SK-N-SH (cell line): ENCODE measurements at places on chromosomes 1 and 21.

- no peak for DNase-seq
These were observed 13.6 kb upstream of the SLC25A34 start for GRCh38 chr1:15722411-15722810.

DNA sequence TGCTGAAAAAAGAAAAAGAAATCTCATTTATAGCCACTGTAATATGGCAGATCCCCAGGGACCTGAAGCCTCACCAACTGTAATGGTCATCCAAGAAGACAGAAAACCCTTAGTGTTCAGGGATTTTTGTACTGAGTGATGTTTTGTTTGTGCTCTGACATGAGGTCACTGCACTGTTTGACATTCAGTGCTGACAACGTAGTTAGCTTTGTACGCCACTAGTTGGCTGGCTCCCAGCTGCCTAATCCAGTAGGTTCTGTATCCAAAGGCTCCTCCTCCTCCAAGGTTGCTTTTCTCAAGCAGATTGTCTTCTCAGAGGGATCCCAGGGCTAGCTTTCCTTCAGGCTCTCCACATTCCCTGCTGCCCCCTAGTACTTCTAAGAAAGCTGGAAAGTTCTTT is 9.5 kb upstream of the YRDC start:
- DNase-seq = no peak

- DNase-seq = no peak
These were observed 2.8 kb upstream of the NUP210L start for GRCh38 chr1:154157520-154158306.

DNA sequence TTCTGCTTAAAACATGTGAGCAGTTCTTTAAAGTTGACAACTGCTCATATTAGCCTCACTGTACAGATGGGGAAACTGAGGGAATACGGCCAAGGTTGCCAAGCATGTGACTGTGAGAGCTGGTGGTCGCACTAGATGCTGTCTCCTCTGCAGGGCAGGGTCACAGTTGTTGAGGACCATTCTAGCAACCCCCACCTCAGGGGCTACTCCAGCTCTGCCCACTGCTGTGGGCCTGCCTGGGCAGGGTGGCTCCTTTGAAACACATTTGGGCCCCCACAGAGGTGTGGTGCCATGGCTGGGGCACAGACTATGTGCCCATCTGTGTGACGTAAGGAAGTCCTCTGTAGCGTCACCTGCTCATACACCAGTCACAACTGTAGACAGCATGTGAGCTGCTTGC is 779 bp downstream of the THEM5 start:
- DNase-seq = no peak

DNA sequence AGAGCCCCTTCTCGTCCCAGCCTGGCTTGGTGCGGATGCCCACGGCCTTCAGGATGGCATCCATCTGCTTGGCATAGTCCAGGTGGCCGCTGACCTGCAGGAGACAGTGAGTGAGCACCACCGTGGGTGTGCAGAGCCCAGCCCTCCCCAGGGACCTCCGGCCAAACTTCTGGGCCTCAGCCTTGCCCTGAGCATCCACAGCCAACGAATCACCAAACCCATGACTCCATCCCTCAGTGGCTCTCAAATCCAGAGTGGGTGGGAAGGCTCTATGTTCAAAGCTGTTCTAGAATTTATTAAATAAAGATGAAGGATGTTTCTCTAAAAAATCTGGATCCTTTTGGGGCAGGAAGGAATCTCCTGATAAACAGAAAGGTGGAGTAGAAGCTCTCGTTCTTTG is 18.7 kb downstream of the HTR6 start:
- DNase-seq = no peak

DNA sequence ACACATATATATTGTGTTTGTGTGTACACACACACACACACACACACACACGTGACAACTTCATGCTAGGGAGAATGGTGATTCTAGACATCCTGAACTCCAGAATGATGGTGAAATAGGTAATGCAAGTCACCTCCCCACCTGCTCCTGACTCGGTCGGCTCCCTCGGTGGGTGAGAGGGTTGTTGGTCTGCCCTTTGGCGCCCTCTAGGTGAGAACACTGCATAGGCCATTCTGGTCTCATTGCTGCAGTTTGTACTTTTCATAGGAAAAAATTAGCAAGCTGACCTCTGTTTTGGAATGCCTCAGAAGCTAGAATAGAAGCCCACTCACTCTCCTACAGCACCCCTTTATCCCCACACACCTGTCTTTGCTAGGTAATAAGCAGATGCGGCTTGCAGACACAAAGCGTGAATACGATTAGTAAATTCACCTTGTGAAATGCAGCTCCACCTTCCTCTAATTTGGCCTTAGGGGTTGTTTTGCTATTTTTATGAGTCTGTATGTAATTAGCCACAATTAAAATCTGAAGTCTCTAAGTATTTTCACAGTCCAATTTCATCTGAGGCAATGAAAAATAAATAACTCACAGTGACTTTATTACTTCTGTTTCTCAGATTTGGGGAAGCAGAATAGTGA is 130.0 kb upstream of the KCNJ15 start:
- DNase-seq = peak; percentile 57

GRCh38 chr1:58934706-58935105 is 150.9 kb upstream of the JUN start:
- no peak for DNase-seq

GRCh38 chr21:45617021-45617921 is 26.3 kb upstream of the PCBP3 start:
- DNase-seq = no peak

DNA sequence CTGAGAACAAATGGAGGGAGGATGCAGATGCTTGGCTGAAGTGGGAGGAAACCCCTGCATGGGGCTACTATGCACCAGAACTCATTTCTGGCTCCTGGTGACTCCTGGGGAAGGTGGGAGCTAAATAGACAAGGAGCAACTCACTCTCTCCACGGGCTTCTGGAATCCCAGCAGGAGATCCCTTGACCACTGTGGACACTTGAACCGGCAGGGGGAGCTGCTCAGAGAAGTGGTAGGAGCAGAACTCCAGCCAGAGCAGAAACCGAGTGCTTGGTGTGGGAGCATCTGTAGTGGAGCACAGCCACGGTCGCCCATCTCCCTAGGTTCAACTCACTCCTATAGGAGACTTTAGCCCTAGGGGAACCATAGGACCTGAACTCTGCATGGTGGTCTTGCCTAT is 205.6 kb upstream of the GJB5 start:
- DNase-seq = no peak

DNA sequence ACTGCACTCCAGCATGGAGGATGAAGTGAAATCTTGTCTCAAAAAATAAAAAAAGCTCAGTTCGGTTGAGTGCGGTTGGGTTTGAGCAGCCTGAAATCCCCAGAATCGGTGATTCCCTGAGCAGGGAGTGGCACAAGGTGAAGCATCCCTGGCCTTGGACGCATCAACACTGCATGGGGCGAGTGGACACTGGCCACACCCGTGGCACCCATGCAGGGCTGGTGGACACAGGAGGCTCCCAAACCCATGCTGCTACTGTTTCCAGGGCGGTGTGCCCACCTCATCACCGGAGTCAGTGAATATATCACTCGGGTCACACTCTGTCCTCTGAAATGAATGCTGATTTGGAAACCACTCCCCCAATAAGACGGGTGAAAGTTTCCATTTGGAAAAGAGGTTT is 53.4 kb upstream of the ACTRT2 start:
- DNase-seq = no peak

DNA sequence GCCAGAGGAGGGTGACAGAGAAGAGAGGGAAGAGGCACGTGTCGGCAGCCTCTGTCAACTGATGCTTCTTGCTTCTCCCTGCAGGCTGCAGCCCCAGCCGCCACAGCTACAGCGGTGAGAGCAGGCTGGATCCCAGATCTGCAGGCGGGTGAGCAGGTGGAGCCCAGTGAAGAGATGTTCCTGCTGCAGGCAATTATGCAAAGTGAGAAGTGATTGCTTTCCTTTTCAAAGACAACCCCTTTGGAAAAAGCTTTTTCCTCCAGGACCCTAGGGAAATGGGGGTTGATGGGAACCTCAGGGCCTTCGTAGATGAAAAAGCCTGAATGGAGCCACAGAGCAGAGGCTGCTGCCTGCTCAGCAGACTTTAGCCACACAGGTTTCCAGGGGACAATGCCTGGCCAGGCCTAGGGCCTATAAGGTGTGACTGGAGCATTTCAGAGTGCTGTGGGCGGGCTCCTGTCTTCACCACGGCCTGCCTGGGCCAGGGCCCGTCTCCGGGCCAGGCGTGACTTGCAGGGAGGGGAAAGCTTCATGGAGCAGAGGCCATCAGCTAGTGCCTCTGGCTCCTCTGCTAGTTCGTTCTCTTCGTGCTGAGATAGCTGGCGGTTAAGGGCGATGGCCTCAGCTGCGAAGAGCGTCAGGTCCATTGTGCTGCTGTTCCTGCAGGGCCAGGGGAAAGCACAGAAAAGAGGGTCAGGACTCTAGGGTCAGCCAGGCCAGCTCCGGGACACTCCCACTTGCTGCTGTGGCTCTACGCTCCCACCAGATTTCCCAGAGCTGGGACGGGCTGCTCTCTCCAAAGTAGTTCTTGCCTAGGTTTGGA is 6.9 kb upstream of the KNCN start:
- no peak for DNase-seq

DNA sequence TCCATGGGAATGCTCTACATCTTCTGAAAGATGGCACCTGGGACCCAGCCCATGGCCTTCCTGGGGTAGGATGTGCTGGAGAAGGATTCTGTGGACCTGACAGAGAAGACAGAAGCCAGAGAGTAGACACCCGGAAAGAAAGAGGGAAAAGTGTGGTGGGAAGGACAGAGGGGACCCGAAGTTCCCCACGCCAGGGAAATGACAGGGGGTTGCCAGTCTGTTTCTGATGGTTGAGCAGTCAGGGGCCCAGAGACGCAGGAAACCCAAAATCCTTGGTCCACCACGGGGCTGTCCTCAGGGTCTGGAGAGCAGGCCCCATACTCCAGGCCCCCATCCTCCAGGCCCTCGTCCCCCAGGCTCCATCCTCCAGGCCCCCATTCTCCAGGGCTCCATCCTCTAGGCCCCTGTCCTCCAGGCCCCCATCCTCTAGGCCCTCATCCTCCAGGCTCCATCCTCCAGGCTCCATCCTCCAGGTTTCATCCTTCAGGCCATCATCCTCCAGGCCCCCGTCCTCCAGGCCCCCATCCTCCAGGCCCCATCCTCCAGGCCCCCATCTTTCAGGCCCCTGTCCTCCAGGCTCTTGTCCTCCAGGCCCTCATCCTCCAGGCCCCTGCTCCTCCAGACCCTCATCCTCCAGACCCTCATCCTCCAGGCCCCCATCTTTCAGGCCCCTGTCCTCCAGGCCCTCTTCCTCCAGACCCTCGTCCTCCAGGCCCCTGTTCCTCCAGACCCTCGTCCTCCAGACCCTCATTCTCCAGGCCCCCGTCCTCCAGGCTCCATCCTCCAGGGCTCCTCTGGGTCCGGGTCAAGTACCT is 1.0 kb upstream of the TFF2 start:
- DNase-seq = no peak

DNA sequence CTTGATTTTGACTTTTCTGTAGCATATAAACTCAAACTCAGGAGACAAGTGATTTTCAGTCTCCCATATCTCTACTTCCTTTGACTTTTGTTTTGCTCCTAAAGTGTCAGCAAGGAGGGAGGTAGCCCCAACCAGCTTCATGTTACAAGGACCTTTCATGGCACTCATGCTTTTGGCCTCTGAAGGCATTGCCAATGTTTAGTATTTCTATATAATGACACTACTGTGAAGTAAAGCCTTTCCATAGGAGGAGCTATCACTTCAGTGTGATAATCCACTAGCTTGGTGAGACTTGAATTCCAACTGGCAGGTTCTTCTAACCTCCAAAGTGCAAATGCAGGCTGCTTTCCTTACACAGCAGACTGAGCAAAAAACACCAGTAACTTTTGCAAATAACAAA is 14.4 kb downstream of the COLGALT2 start:
- no peak for DNase-seq

DNA sequence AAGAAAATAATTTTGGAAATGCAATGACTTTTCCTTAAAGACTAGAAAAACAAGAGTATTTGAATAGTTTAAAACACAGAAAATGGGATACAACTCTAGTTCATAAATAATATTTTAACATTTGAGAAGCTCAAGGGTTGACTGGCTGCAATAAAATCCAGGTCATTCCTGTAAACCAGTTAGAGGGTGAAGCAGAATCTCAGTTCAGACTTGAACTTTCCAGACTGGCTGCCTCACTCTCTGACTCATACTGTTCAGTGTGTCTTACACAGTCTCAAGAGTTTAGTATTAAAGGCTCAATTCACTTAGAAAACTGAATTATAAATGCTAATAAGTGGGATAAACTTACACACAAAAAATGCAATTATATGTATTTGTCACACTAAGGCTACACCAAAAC is 89.9 kb downstream of the RAVER2 start:
- DNase-seq = no peak

DNA sequence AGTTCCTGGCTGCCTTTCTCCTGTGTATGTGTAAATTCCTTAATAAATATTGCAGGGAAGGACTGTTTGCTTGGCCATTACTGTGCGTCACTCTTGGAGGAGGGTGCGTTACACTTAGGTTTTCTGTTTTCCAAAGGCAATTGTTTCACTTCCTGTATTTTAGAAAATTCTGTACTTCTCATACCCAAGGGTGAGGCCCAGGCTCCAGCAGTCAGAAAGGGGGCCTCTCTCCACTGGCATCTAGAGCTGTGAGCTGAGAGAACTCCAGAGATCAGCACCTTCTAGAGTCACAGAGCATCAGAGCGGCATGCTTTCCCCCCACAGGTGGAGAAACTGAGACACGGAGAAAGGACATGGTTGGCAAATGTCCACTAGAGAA is 27.0 kb upstream of the ZFP69B start:
- DNase-seq = no peak

GRCh38 chr1:202831906-202832305 is 21.2 kb downstream of the PCAT6 start:
- no peak for DNase-seq

DNA sequence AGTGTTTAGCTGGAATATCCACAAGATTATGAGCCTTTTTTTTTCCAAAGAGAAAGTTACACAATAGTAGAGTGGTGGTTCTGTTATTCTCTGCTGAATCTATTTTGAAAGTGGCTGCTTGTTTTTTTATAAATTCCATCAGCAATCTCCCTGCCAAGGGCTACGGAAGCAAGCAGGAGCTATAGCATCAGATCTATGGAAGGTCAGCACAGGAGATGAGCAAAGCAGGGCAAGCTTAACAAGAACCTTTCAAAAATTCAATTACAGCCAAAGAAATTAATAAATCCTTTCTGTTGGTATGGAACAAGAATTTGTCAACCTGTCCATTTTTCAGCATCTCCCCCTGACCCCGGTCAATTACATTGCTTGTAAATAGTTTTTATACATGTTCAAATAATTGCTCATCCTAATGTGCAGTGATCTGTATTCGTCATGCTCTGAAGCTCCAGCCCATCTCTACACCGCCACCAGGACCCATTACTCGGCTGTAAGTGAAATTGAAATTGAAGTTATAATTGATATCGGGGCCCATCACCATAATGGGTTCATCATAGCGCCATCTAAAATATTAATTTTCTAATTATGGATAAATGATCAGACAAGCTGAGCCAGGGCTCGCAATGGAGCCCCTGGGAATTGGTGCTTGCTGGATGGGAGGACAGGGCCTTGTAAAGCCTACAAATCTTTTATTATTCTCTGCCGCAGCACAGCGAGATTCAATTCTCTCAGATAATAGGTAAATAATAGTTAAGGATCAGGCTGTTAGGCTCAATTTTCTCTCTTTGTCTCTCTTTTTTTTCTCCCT is 215.1 kb downstream of the ATG4C start:
- DNase-seq = no peak

- no peak for DNase-seq
These were observed 3.0 kb downstream of the PAXBP1 start for GRCh38 chr21:32768530-32768929.
